Gastroesophageal sphincter (tissue), 4 donors: ENCODE measurements at places on chromosomes 2 and 18. TPM values are rescaled to one million over a fixed set of nuclear protein-coding genes. Genes with fewer than 3 reads are reported as not detected.

The RNU2-63P gene
- not detected for total RNA-seq

The KHK gene
- 6.1 TPM for total RNA-seq

The ALK gene
- 0.96 TPM for total RNA-seq

GRCh38 chr2:237358721-237359517 lies 55.0 kb downstream of the COL6A3 start:
- ATAC-seq, result no peak

DNA sequence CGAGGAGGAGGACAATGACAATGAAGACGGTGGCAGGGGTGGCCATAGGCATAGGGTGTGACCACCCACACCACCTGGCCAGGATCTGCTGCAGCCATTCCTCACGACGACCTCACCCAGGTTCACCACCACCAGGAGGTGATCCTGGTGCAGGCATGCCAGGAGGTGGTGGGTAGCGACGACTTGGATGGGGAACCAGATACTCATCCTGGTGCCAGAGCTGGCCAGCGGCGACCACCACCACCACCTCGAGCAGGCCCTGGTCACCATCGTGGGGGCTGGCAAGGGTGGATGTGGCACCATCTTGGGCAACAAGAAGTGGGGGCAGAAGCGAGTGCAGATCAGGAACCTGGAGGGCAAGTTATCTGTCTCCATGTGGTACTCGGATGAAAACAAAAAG lies 117.1 kb upstream of the NXPH2 start:
- ATAC-seq, result no peak

GRCh38 chr2:42028571-42029148 lies 19.2 kb upstream of the PKDCC start:
- ATAC-seq, result no peak

DNA sequence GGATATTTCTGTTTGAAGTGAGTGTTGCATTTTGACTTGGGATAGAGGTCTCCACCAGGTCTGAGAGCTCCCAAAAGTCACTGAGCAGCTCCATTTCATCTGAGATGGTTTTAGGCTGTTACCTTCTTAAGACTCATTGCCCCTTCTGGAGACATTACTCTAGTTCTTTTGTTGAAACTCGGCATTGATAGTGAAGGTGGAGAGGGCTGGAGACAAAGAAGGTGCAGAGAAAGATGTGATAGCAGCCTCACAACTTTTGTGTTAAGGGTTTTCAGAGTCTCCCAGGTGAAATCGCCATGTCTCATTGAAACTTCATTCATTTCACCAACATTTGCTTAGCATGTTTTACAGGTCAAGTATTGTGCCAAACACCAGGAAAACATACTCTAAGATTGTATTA lies 219.6 kb downstream of the INSIG2 start:
- no peak for ATAC-seq

DNA sequence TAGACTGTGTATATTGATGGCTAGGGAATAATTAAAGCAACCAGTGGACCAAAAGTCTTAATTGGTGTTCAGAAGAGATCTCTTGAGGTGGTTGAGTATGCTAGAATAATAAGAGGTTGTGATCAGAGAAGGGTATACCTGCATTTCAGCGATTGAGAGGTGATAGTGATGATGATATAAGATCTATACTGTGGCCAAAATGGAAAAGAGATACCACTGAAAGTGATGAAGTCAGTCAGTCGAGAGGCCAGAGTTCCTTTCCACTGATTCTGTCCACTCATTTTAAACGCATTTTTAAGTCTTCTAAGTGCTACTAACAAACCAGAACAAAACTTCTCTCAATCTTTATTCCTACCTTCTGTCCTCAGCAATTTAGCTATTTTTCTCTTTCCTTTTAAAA lies 32.9 kb downstream of the ACTR3 start:
- ATAC-seq, result no peak

DNA sequence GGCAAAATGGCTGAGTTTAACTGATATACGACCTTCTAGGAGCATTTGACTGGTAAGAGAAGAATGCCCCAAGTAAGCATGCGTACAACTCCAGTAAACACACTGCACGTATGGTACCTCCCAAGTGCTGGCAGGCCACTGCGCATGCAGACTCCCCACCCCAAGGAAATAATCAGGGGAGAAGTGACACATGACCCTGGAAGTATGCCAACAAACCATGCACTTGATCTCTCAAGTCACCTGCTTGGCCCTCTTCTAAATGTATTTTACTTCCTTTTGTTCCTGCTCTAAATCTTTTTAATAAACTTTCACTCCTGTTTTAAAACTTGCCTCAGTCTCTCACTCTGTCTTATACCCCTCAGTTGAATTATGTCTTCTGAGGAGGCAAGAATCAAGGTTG lies 129.8 kb upstream of the COL5A2 start:
- no peak for ATAC-seq

DNA sequence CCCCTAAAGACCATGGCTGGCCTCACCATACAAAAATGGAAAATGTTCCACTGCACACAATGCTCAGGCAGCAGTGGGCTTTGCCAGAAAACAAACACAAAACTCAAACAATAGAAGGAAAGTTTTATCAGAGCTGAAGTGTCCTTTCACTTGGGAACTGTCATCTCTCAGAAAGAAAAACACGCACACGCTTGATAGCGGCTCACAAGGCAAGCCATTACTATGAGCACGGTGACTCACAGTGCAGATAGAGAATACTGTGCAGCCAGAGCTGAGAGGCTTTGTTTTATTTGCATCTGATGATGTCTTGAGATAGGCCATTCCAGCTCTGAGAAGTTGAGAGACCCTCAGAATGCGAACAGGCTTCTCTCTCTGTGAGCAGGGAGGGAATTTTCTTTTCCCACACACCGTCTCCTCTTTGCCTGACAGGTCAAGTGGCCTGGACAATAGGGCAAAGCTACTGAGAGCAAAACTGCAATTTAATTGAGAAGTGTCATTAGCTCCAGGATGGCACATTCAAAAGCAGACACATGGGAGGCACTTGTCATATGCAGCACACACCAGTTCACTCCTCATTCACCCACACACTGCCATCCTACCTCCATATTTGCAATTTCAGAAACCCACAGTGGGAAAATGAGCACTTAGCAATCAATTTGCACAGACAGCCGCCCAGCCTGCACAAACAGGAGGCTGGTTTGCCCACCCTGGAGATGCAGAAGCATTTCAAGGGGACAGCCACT lies 236.6 kb downstream of the SS18 start:
- ATAC-seq, result no peak

GRCh38 chr2:38937548-38937947 lies 47.9 kb downstream of the ARHGEF33 start:
- ATAC-seq, result no peak

DNA sequence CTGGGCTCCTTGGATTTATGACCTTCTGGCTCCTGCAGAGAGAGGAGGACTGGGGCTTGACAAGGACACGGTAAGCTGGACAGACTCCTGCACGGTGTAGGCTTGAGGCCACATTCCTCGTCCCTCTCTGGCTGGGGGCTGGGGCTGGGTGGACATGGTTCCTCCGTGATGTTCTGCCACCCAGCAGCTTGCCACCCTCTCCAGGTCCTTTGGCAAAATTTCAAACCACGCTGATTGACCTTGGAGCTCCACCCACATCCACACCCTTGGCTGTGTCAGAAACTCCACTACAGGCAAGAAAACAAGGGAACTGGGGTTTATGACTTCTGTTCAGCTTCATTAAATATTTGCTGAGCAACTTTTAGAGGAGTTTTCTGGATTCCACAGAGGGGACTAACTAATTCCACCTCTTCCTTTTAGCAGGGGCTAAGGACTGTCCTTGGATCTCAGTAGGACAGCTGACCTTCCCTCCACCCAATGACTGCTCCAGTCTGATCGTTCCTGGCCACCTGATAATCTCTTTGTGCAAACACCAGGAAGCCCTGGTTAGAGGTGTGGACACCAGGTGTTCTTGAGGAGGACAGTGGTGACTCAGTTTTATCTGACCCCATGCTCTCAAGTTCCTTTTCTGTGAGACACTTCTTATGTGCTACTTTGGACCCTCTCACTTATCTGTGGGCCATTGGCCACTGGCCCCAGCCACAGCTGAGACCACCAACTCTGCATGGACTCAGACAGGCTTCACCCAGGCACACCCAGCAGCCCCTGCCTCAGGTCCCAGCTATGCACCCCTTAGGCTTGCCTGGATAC lies 29.3 kb downstream of the GPR55 start:
- no peak for ATAC-seq
